Psoas muscle (tissue), 8 donors: ENCODE measurements at places on chromosomes 5 and 9.
A peak's percentile ranks its signal among the peaks of the same experiment; 100 is the strongest.

DNA sequence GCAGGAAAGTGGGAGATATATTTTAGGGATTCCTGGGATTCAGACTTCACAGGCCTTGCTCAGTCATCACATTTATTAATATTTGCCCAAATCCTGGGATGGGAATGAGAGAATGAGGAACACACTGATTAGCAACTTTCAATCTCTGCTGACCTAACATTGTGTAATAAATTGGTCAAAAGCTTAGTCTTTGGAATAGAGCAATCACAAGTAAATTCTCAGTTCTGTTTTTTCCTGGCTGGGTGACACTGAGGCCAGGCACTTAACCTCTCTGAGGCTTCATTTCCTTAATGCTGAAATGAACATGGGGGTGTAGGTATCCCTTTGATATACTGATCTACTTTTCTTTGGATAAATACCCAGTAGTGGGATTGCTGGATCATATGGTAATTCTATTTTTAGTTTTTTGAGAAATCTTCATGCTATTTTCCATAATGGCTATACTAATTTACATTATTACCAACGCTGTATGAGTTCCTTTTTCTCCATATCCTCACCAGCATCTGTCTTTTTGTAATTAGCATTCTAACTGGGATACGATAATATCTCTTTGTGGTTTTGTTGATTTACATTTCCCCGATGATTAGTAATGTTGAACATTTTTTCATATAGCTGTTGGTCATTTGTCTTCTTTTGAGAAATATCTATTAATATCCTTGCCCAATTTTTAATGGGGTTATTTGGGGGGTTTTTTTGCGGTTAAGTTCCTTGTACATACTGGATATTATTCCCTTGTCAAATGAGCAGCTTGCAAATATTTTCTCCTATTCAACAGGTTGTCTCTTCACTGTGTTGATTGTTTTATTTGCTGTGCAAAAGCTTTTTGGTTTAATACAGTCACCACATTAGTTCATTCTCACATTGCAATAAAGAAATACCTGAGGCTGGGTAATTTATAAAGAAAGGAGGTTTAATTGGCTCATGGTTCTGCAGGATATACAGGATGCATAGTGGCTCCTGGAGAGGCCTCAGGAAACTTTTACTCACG, 36.8 kb upstream of the NIPBL start:
- DNase-seq = no peak

GRCh38 chr9:130173666-130173983, 1.4 kb downstream of the NCS1 start:
- DNase-seq = no peak

GRCh38 chr5:95029569-95030366, 255.1 kb downstream of the MCTP1 start:
- no peak for DNase-seq

- no peak for DNase-seq
Observed at GRCh38 chr9:89844535-89844934, 239.7 kb downstream of the GADD45G start.

DNA sequence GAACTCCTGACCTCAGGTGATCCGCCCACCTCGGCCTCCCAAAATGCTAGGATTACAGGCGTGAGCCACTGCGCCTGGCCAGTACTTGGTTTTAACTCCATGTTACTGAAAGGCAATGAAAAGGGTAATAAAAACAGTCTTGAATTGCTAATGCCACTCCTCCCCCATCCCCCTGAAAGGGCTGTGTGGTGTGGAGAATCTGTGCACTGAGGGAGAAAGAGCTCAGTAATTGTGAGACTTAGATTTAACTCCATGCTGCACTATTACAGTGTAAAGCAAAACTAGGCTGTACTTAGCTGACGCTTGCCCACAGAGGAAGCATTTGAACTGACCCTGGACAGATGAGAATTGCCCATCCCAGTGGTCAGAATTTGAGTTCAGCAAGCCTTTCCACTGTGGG, 1662.4 kb upstream of the ACO1 start:
- DNase-seq = no peak

- no peak for DNase-seq
Observed at GRCh38 chr5:172463031-172463430, 8.7 kb upstream of the SH3PXD2B start.

DNA sequence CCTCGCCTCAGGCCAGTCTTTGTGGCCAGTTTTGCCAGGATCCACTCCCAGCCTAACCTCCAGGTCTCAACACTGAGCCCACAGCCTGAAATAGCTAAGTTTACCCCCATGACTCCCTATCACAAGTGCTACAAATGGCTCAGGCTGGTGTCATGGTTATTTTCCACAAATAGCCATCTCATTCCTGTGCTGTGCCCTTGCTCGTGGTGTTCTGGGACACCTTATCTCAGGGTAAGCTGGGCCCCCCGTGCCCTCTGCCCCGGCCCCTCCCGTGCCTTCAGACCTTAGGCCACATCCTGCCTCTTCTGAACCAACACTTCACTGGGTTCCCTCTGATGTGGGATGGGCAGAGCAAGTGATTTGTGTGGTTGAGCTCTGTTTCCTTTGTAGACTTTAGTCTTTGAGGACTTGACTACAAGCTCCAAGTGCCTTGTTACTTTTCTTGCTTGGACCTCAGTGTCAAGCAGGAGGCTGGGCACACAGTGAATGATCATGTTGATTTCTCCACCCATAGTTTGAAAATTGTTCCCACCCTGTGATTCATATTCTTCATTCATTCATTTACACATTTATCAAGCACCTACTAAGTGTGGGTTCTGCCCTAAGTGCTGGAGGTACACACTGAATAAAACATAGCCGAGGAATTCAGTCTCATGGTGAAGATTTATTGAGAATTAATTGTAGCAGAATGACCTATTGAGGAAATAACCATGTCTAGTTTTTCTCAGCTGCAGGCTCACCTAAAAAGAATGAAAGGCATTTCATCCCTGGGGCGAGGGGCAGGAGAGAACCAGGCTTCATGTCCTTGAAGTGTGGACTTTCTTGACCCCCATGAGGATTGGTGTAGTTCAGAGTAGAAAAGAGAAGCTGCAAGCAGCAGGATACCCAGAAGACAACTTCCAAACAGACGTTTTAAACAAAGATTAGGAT, 84.5 kb upstream of the CTNNA1 start:
- no peak for DNase-seq

DNA sequence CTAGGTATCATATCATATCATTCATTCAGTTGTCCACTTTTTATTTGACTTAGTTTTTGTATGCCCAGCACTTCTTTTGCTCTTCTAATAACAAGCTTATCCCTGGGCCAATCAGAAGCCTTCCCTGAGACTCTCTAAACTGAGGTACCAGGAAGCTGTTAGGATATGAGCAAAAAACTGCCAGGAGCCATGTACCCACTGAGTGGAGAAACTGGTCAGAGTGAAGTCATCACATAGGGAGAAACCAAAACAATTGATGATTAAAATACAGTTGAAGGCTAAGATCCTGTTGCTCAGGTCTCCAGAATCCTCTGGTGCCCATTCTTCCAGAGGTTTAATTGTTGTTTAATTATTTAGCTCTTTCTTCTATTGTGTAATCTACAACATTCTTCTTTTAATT, 120.2 kb downstream of the KIAA0825 start:
- no peak for DNase-seq

- DNase-seq = no peak
Observed at GRCh38 chr5:570886-571285, 41.3 kb upstream of the CEP72 start.

DNA sequence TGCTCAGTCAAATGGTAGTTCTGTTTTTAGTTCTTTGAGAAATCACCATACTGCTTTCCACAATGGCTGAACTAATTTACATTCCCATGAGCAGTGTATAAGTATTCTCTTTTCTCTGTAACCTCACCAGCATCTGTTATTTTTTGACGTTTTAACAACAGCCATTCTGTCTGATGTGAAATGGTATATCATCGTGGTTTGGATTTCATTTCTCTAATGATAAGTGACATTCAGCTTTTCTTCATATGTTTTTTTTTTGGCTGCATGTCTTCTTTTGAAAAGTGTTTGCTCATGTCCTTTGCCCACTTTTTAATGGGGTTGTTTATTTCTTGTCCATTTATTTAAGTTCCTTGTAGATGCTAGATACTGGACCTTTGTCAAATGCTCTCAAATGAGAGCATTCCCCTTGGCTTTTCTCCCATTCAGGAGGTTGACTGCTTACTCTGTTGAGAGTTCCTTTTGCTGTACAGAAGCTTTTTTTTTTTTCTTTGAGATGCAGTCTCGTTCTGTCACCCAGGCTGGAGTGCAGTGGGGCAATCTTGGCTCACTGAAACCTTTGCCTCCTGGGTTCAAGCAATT, 58.7 kb upstream of the RGMB start:
- no peak for DNase-seq

- no peak for DNase-seq
Observed at GRCh38 chr9:75850459-75851200, 39.8 kb upstream of the PCSK5 start.

DNA sequence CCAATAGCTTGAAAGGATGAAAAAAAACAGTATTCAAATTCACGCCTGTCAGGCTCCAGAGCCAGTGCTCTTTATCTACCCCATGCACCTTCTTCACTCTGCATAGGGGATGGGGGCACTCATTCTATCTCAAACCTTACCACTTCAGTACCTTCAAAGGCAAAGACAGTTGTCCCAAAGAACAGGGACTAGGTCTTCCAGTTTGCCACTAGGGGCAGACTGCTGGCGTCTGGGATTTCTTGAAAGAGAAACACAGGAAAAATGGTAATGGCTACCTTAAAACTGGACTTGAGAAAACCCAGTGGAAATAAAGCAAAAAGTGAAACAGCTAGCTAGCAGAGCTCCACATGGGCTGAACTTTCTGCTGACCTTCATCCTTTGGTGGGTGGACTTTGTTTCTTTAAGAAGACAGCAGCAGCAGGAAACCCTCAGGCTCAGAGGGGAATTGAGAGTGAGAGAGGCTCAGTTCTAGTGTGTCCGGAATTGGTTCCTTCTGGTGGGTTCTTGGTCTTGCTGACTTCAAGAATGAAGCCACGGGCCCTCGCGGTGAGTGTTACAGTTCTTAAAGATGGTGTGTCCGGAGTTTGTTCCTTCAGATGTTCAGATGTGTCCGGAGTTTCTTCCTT, 41.0 kb upstream of the SLC36A1 start:
- DNase-seq = no peak

- no peak for DNase-seq
Observed at GRCh38 chr5:88503041-88503345, 234.3 kb upstream of the TMEM161B start.

- DNase-seq = no peak
Observed at GRCh38 chr5:53552561-53552960, 7.9 kb upstream of the NDUFS4 start.

GRCh38 chr9:92488681-92489550, 6.6 kb upstream of the ASPN start:
- DNase-seq = no peak

DNA sequence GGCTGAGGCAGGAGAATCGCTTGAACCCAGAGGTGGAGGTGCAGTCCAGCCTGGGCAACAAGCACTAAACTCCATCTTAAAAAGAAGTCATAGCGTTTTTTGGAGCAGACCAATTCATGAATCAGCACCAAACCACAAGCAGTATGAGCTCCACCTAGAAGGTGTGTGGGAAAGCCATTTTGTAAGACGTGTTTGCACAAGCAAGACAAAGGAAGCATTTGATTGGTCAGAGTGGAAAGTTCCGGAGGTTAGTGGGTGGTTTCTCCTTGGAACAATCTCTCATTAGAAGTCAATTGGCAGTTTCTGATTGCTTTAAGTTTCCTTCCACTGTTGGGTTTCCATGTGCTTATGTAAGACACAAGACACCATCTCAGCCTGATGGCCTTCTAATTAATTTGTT, 5.0 kb downstream of the SRD5A1 start:
- no peak for DNase-seq

- DNase-seq = no peak
Observed at GRCh38 chr9:116626762-116627161, 60.3 kb upstream of the TRIM32 start.

- no peak for DNase-seq
Observed at GRCh38 chr9:136324501-136325300, 2.6 kb upstream of the GPSM1 start.

DNA sequence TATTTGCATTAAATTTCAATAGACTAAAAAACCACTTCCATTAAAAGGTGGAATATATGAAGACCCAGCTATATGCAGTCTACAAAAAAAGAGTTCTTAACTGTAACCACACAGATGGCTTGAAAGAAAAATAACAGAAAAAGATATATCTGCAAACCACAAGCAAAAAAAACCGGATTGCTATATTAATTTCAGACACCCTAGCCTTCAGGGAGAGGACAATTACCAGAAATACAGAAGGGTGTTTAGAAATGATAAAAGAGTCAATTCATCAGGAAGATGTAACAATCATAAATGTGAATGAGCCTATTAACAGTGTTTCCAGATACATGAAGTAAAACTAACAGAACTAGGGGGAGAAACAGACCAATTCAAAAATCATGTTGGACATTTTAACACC, 56.9 kb upstream of the SMIM23 start:
- no peak for DNase-seq

DNA sequence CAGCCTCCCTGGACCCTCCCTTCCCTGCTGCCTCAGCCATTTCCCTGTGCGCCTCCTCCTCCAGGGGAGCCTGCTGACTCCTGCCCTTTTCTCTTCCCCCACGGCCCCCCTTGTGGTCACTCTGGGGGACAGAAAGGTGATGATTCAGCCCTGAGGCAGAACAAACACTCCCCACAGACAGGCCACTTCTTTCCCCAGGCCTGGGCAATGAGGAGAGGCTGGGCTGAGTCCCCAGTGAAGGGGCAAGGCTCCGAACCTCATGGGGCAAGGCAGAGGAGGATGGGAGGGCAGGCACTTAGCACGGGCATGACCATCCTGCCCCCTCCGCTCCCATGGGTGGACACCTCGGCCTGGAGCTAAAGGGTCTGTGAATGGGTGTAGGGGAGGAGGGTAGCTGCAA, 21.0 kb downstream of the CSF1R start:
- DNase-seq = peak; percentile 49

DNA sequence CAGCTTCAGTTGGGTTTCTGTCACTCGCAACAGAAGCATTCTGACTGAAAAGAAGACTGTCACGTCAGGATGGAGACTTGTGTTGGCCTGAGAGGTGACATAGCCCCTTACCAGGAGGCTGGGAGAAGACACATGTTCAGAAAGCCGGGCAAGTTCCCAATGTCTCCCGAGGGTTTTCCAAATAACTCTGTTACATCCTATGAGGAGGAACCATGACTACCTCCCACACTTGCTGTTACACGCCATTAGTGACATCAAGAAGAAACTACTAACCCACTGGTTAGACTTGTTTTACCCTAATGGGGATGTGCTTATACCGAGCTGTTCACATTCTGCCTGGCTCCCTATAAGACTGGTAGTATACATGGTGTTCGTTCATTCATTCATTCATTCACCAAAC, 33.3 kb downstream of the SH3PXD2B start:
- DNase-seq = no peak

GRCh38 chr5:135823881-135824280, 10.6 kb upstream of the SLC25A48 start:
- no peak for DNase-seq

GRCh38 chr9:28735738-28736342, 1162.6 kb upstream of the C9orf72 start:
- no peak for DNase-seq

- DNase-seq = no peak
Observed at GRCh38 chr5:175694371-175695160, 36.7 kb downstream of the HRH2 start.

- DNase-seq = no peak
Observed at GRCh38 chr9:85322592-85322991, 419.2 kb downstream of the AGTPBP1 start.

GRCh38 chr5:129041196-129041881, 53.2 kb upstream of the ISOC1 start:
- no peak for DNase-seq

- peak; percentile 23 for DNase-seq
Observed at GRCh38 chr9:137515338-137515724, 34.9 kb downstream of the PNPLA7 start.

GRCh38 chr5:137186759-137187461, 312.2 kb downstream of the SPOCK1 start:
- peak; percentile 51 for DNase-seq

GRCh38 chr9:129702589-129703520, 37.4 kb downstream of the PRRX2 start:
- DNase-seq = no peak
